SK-N-SH treated with all-trans-retinoic acid at 6 μM for 48 hours (cell line): ENCODE measurements at places on chromosomes 7 and 10.

- ATAC-seq, result no peak
These were observed 80.2 kb downstream of the ZEB1 start for GRCh38 chr10:31399171-31399570.

- no peak for ATAC-seq
These were observed 53.1 kb upstream of the PCGF5 start for GRCh38 chr10:91167406-91167805.

- no peak for ATAC-seq
These were observed 260.1 kb downstream of the CCDC3 start for GRCh38 chr10:12741360-12741804.

GRCh38 chr10:114070710-114071109 lies 27.0 kb downstream of the ADRB1 start:
- no peak for ATAC-seq

DNA sequence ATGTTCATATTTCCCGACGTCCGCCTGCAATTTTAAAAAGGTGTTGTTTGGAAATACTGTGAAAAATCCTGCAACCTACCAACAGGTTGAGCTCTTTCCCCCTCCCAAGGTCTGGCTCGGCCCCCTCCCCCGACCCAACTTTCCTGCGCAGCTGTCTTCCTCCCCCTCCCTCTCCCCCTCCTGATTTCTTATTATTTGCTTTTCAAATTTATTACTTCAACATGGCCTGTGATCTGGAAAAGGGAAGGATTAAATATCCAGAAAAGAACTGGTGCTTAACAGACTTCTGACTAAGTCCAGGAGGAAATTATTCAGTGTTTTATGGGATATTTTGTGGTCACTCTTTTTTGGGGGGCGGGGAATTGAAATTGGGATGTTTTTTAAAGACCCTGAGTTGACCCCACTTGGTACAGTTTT lies 2.4 kb downstream of the ARID5B start:
- no peak for ATAC-seq

DNA sequence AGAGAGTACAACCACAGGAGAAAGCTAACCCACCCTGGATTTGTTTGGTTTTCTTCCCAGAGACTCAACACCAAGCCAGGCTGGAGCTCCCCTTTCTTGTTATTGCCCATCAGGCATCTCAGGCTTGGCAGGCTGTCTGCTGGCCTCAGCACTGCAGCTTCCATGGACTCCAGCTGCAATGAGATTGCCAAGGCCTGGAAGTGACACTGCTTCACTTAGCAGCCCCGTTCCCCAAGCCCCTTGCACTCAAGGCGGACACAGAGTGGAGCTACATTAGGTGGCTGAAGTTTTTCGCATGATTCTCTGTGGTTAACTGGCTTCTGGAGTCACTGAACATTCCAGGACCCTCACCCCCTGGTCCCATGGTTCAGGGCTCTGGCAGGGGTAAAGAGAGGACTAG lies 163.1 kb upstream of the GDF10 start:
- ATAC-seq, result no peak

DNA sequence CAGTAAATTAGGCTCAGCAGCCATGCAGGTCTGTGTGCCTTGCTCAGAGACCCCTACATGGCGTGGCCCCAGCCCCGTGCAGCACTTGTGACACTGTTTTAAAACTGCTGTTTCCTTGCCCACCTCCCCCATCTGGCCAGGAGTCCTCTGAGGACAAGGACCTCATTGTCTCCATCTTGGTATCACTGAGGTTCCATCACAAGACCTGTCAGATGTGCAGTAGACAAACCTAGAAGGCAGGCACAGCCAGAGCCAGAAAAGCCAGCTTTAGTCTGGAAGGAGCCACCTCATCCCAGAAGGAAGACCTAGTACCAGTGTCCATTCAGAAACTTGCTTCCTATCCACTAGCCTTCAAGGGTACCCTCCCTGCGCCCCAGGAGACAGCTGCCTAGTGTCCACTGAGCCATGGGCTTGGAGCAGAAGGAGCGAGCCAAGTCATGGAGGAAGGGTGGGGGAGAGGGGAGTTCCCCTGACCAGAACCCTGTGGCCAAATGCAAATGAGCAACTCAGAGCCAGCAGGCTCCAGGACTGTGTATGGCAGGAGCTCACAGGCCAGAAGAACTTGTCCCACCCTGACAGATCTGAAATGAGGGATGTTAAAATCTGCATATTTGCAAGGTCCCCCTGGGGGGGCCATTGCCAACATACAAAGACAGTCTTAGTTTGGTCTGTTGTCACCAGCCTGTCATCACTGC lies 176.1 kb downstream of the SH3PXD2A start:
- no peak for ATAC-seq
